CD4-positive, alpha-beta T cell treated with Interleukin-2 at 100 ng/mL for 4 hours (primary cell): ENCODE measurements at places on chromosomes 11 and 22.

- peak; percentile 66 for DNase-seq
Observed at GRCh38 chr11:59857439-59858434, 8.6 kb downstream of the TCN1 start.

GRCh38 chr22:45240104-45240809 lies 437 bp downstream of the KIAA0930 start:
- peak; percentile 19 for DNase-seq

GRCh38 chr11:643366-643765 lies 6.3 kb downstream of the DRD4 start:
- DNase-seq: no peak

- no peak for DNase-seq
Observed at GRCh38 chr11:34029176-34029575, 22.4 kb upstream of the CAPRIN1 start.

GRCh38 chr11:92376146-92376599 lies 151.6 kb downstream of the FAT3 start:
- DNase-seq: no peak

- DNase-seq: no peak
Observed at GRCh38 chr11:1746511-1746931, 3.9 kb downstream of the IFITM10 start.
